Body of pancreas (tissue), 4 donors: ENCODE measurements at places on chromosomes 6 and 20. TPM values are rescaled to one million over a fixed set of nuclear protein-coding genes. Genes with fewer than 3 reads are reported as not detected.
A peak's percentile ranks its signal among the peaks of the same experiment; 100 is the strongest.

- peak; percentile 44 for DNase-seq
Measured at GRCh38 chr20:48760403-48760983, 67.3 kb downstream of the PREX1 start.

DNA sequence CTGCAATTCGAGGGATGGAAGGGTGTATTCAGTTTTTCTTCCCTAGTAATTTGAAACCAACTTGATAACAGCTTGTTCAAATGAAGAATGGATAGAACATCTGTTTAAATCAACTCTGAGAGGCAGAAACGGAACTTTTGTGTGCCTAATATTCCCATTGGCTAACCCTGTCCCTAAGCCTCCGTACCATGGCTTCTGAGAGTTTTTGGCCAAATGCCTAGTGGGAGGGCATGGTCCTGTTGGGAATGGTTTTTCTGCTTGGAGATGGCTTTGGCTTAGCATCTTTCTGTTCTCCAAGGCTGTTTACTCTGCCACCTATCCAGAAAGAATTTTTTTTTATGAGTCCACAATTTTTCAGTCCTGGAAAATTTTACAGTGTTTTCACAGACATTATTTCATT is 126.7 kb upstream of the MLIP start:
- no peak for DNase-seq

GRCh38 chr20:47334022-47334551 is 22.4 kb downstream of the ZMYND8 start:
- no peak for DNase-seq

- peak; percentile 74 for DNase-seq
Measured at GRCh38 chr6:26022132-26022472, 59.5 kb downstream of the TRIM38 start.

Gene PDE7B
- total RNA-seq = 1.0 TPM

- DNase-seq = no peak
Measured at GRCh38 chr6:25942561-25943147, 12.2 kb upstream of the SLC17A2 start.
